ENCODE measurements at places on chromosomes 1 and 21.

- DNase-seq, result no peak
Measured at GRCh38 chr1:212536586-212536985, 72.0 kb upstream of the ATF3 start.

GRCh38 chr1:232841823-232842565 is 36.8 kb downstream of the MAP10 start:
- DNase-seq, result no peak

- DNase-seq, result no peak
Measured at GRCh38 chr1:209577346-209577745, 6.2 kb upstream of the CAMK1G start.

- no peak for DNase-seq
Measured at GRCh38 chr1:12711536-12711935, 4.4 kb upstream of the AADACL3 start.

- no peak for DNase-seq
Measured at GRCh38 chr1:9726905-9727595, 75.5 kb downstream of the PIK3CD start.

DNA sequence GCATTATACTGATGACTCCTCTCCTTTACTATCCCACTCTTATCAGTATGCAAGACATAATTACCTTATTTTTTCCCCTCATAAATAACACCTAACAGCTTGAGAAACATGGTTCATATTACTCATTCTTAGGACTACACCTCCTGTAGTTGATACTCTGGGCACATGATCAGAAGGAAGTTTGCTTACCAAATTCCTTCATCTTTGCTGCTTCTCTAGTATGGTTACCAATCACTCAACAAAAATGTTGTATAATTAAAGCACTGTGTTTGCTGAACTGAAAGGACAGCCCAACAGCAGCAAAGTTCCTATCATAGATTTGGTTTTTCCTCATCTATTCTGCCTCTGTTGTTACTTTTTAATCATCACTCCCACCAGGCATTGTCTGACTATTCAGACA is 586.3 kb downstream of the LRRIQ3 start:
- DNase-seq, result no peak

DNA sequence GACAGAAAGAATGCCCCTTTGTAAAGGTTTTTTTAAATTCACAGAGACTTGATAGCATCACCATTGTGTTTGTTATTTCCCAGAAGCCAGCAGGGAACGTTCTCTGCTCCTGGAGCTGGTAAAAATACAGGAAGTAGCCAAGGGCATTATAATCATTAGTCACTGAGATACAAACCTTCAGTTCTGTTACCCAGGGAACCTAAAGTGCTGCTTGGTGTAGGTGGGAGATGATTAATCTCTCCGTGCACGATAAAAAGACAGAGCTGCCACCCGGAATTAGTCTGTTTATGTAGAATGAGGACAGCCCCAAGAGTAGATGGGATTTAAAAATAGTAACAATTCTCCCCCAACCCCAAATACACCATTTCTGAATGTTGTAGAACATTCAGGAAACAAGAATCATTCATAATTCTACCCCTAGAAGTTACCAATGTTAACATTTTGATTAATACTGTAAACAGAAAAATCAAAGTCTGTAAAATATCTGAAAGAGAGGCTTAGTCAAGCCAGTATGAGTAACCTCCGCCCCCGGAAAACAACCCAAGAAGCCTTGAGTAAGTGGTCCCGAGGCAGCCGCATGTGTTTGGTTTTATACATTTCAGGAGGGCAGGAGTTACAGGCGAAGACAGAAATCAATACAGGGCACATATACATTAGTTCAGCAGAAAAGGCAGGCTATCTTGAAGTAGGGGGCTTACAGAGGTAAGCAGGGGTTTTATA is 45.3 kb upstream of the CTBS start:
- DNase-seq, result peak; percentile 45

- DNase-seq, result no peak
Measured at GRCh38 chr1:73065339-73066041, 783.2 kb upstream of the NEGR1 start.

DNA sequence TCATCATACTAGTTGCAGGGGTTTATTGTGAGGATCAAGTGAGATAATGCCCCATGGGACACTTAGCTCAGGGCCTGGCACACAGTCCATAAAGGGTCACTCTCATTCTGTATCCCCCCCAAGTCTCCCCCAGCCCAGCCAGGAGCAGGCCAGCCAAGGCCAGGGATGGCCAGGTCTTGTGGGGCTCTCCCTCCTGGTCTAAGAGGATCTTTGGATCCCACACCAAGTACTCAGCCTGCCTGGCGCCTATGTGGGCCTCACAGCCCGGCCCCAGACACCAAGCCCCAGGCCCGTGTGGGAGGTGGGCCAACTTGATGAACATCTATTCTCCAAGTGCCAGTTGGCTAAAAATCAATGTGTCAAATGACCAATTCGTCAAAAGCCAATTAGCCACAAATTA is 117.8 kb downstream of the GLIS1 start:
- DNase-seq, result no peak

DNA sequence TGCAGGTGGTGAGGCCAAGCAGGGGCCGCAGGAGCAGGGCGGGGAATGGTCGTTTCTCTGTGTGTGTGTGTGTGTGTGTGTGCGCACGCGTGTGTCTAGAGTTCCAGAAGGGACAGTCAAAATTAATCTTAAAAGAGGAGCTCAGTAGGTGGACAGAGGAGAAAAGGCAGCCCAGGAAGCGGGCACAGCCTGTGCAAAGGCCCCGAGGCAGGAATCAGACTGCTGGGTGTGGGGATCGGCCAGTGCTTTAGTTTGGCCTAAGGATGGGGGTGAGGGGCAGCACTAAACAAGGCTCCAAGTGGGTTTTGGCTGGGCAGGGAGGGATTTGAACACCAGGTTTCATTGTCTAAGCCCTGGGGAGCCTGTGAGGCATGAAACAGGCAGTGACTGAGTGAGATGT is 21.7 kb downstream of the EPHA8 start:
- no peak for DNase-seq

- no peak for DNase-seq
Measured at GRCh38 chr1:86381223-86381622, 14.9 kb downstream of the ODF2L start.

GRCh38 chr1:200150721-200151120 is 123.2 kb downstream of the NR5A2 start:
- no peak for DNase-seq

DNA sequence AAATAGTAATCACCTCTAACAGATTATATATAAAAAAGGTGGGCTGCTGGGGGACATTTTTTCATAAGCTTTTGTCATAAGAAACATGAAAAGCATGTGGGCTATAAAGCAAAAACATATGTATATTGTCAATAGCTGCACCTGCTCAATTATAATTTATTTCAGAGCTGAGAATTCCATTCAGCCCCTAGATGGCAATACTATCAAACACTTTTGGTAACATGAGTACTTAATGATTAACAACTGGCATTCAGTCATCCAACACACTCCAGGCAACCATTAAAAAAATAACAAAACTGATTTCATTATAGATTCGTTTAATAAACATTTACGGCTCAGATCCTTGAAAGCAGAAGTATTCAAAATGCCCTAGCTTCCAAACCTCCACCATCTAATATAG is 115.1 kb downstream of the KCTD3 start:
- DNase-seq, result no peak

DNA sequence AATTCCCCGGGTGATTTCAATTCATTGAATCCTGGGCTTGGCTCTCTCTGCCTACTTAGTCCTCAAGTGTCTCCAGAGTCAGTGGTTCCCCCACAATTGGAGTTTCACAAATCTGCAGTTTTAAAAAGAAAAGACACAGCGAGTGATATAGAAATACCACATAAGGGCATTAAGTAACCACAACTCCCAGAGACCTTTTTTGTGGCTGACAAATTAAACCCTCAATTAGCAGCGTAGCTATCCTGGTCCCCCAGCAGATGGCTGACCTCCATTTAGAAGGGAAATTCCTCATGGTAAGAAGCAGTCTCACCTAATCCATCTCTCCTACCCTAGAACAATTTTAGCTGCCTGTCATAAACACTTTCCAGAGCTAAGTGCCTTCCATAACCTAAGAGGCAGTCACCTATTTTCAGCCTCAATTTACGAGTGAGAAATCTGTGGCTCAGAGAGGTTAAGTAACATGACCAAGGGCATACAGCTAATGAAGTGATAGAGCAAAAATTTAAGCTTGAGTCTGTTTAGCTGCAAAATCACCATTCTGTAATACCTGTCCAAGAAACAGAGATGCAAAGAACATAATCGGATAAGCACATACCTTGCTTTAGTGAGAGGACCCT is 56.0 kb upstream of the NBPF3 start:
- no peak for DNase-seq

- DNase-seq, result no peak
Measured at GRCh38 chr1:31788825-31789256, 24.7 kb upstream of the ADGRB2 start.

DNA sequence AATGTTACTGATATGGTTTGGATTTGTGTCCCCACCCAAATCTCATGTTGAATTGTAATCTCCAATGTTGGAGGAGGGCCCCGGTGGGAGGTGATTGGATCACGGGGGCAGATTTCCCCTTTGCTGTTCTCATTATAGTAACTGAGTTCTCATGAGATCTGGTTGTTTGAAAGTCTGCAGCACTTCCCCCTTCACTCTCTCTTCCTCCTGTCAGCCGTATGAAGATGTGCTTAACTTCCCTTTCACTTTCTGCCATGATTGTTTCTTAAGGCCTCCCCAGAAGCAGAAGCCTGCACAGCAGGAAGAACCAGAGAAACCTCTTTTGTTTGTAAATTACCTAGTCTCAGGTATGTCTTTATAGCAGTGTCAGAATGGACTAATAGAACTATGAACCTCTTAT is 28.4 kb downstream of the TRIM33 start:
- DNase-seq, result no peak

- no peak for DNase-seq
Measured at GRCh38 chr1:1624443-1625403, 7.2 kb upstream of the MMP23B start.

GRCh38 chr1:162823231-162823630 is 32.7 kb downstream of the HSD17B7 start:
- no peak for DNase-seq

DNA sequence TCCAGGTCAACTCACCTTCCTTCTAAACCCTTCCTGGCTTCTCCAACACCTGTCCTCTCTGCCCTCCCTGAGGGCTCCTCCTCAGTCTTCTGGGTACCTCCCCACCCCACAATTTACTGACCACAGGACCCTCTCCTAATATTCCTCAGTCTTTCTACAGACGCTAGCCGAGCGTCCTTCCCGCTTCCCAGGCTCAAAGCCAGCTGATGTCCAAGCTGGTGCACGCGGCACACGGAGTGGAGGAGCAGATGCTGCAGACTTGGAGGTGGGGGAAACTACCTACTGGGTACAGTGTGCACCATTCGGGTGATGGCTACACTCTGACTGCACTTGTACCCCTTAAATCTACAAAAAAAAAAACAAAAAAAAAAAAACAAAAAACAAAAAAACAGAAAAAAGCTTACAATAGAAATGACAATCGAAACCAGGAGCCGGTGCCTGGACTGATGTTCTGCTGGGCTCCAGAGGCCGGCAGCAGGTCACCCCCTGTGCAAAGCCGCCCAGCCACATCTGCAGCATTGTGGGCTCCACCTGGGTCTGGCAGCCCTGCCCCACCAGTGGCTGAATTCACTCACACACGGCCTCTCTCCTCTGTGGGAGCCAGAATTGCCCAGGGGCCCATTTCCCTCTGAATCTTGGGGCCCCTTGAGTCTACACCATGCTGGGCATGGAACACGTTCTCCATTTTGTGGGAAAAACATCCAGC is 7.0 kb downstream of the TRIM11 start:
- DNase-seq, result no peak

- DNase-seq, result no peak
Measured at GRCh38 chr1:211335522-211336157, 9.0 kb downstream of the TRAF5 start.

GRCh38 chr1:225548140-225548857 is 104.6 kb downstream of the ENAH start:
- no peak for DNase-seq

GRCh38 chr1:70947835-70948234 is 99.8 kb downstream of the PTGER3 start:
- DNase-seq, result no peak

GRCh38 chr1:63264161-63264560 is 58.2 kb upstream of the FOXD3 start:
- no peak for DNase-seq

DNA sequence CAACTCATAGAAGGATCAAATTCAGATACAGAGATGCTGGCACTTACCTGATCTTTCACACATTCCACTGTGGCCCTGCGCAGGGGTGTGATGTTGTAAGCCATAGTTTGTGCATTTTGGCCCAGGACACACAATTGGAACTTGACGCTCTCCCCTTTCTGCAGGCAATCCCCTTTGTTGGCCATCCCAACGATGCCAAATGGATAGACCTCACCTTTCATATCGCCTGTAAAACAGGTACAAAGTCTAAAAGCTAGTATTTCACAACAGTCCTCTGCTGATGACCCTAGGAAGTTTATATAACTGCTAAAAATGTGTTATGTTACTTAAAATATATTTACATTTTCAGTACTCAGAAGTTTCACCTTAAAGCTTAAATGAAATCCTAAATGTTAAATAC is 3.9 kb upstream of the NRAS start:
- DNase-seq, result no peak

DNA sequence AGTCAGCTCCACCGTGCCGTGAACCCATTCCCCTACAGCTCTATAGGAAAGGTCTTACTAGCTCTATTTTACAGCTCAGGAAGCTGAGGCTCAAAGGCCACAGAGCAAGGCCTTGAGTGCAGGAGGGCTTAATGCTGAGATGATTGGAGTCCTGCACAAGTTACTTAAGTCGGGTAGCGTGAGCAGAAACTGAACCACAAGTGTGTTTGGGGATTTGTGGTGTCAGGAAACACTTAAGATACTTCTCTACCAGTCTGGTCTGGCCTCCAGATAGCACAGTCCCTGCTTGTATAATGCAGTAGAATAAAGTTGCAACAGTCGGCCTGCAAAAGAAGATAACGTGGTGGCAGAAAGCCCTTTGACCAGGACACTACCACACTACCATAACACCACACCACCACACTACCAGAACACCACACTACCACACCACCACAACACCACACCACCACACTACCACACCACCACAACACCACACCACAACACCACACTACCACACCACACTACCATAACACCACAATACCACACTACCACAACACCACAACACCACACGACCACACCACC is 118.1 kb downstream of the SPSB1 start:
- no peak for DNase-seq

DNA sequence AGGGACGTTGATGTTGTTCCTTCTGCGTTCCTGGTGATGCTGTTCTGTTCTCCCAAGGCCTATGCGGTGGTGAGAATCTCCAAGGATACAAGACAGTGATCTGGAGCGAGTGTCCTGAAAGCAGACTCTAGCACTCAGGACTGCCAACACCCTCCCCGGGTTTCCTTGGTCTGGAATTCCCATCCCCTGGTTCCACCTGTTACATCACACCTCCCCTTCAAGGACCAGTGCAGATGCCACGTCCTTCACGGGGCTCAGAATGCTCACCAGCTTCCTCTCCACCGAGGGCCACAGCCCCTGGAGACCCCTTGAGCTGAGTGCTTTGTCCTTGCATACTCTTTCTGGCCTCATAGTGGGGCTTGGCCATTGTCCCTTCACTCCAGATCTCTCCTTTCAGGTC is 43.5 kb downstream of the B3GALT5 start:
- DNase-seq, result no peak

- no peak for DNase-seq
Measured at GRCh38 chr1:19462781-19463503, 22.4 kb downstream of the CAPZB start.

- no peak for DNase-seq
Measured at GRCh38 chr21:33434770-33435360, 31.7 kb downstream of the IFNGR2 start.

GRCh38 chr1:20609541-20609940 is 20.6 kb downstream of the CDA start:
- no peak for DNase-seq

GRCh38 chr1:19310720-19311502 is 1.0 kb downstream of the AKR7A2 start:
- no peak for DNase-seq

Data from globus pallidus (tissue), 1 donor.